ENCODE measurements at places on chromosomes 1 and 21.

- peak; percentile 41 for DNase-seq
Measured at GRCh38 chr1:63892632-63893395, 119.0 kb downstream of the ROR1 start.

- no peak for DNase-seq
Measured at GRCh38 chr21:34890724-34891612, 158.1 kb downstream of the RUNX1 start.

- no peak for DNase-seq
Measured at GRCh38 chr1:20893931-20894330, 106.8 kb upstream of the HP1BP3 start.

GRCh38 chr21:39373634-39374033 lies 24.7 kb upstream of the HMGN1 start:
- DNase-seq = peak; percentile 20

DNA sequence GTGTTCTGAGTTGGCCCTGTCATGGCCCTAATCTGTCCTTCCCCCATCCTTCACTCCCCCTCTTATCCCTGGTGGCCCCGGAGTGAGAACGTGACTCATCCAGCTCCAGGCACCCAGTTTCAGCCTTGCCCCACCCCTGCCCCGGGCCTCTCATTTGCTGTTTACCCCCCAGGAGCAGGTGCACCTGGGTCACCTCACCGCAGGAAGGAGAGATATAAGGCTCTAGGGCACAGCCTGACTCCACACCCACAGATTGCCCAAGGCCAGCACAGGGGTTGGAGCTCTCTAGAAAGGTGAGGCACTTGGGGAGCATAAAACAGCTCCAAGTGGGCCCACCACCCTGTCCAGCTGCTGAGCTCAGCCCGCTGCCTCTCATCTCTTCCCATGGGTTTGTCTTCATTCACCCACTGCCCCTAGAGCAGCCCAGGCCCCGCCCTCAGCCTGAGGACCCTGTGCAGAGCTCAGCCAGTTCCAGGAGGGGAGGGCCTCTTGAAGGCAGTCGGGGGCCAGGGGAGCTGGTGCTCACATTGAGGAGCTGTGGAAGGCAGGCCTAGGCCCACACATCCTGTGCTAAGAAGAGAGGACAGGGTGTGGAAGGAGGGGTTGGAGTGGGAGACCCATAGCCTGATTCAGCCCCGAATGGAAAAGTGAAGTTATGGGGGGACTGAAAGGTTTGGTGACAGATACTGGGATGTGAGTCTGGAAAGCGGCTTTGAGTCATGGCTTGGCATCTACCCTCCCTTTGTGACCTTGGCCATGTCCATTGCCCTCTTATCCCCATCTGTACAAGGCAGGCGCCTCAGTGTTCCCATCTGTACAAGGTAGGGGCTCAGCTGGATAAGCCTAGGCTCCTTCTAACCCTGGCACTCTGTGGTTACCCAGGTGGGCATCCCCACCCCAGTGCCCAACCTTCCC lies 16.1 kb upstream of the GPR37L1 start:
- DNase-seq = peak; percentile 67

DNA sequence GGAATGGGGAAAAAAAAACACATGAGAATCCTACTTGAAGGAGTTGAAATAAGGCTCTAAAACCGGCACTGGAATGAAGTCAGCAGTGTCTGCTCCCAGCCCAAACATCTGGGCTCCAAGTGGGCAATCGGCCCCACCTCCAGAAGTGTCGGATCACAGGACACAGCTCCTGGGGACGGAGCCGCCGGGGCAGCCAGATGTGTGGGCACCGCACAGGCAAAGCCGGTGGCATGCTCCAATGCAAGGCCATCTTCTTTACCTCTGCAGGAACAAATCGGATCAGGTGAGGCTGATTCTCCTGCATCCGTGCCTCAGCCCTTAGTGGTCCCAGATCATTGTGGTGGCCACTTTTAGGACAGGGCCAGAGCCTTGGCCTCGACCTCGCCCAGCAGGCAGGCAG lies 156.7 kb downstream of the PRDM16 start:
- DNase-seq = no peak

DNA sequence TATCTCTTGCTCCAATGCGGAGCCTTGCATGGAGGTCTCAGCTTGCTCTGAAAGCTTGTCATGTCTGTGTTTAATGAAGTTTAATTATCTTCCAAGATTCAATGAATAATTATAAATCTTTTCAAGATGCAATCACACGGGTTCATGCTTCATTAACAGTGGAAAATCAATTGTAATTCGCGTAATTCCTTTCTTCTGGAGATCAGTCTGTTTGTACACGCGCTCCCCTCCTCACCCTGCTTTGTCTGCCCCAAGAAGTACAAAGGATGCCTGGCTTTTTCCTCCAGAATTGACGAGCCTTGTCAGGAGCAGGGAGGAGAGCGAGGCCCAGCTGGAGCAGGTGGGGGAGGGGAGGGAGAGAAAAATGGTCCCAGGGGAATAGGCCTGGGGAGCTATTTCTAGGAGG lies 65.0 kb upstream of the DISP3 start:
- DNase-seq = no peak
